ENCODE measurements at places on chromosomes 13 and 19. TPM values are rescaled to one million over a fixed set of nuclear protein-coding genes. Genes with fewer than 3 reads are reported as not detected.

DNA sequence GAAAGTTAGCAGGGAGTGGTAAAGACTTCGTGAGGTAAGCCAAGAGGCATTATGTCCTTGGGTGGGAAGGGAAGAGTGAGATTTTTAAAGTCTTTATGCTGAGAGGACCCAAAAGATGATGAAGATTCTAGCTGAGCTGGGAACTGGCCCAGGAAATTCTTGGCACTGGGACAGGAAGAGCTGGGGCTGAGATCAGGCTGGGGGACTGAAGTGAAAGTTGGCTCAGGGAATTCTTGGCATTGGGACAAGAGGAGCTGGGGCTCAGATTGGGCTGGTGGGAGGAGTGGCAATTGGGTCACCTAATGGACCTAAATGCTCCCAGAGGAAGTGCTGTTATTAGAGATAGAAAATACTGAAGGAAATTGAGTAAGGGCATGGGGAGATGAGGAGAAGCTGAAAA is 8.8 kb downstream of the SCEL start:
- DNase-seq: no peak

GRCh38 chr13:87168390-87168789 is 502.8 kb upstream of the SLITRK5 start:
- DNase-seq: no peak

- no peak for DNase-seq
Measured at GRCh38 chr13:71054358-71054757, 812.6 kb downstream of the DACH1 start.

- DNase-seq: no peak
Measured at GRCh38 chr13:60590800-60591747, 194.1 kb downstream of the TDRD3 start.

- peak; percentile 51 for DNase-seq
Measured at GRCh38 chr13:47598340-47598911, 402.6 kb downstream of the SUCLA2 start.

ZNF599 gene
- 6.7 TPM for total RNA-seq

Data from HT-29 (cell line).